B cell (primary cell): ENCODE measurements at places on chromosomes 3 and 15. TPM values are rescaled to one million over a fixed set of nuclear protein-coding genes. Genes with fewer than 3 reads are reported as not detected.

Gene ADAMTS9
- total RNA-seq: not detected in 2 replicates

Gene SNTN
- total RNA-seq: not detected in 2 replicates

Gene ITGA11
- not detected in 2 replicates for total RNA-seq

Gene GOLGA8N
- 7.5 and 9.6 TPM in 2 replicates for total RNA-seq

Gene SEMA3F
- 0.27 TPM in 1 of 2 replicates, not detected in the other for total RNA-seq

Gene CIDEC
- total RNA-seq: not detected in 2 replicates

Gene RARRES1
- not detected in 2 replicates for total RNA-seq

Gene SATB1
- total RNA-seq: 56.1 and 66.5 TPM in 2 replicates

Gene MUC4
- 0.24 and 1.2 TPM in 2 replicates for total RNA-seq

Gene PPARG
- total RNA-seq: 0.44 TPM in 1 of 2 replicates, not detected in the other

Gene GABRR3
- not detected in 2 replicates for total RNA-seq

Gene KLHL40
- total RNA-seq: not detected in 2 replicates

Gene SH3BP5
- total RNA-seq: 73.6 and 76.6 TPM in 2 replicates

Gene ATP8B4
- 0.42 and 0.73 TPM in 2 replicates for total RNA-seq

Gene SAMD7
- total RNA-seq: 0.12 TPM in 1 of 2 replicates, not detected in the other

Gene CX3CR1
- 0.19 and 0.27 TPM in 2 replicates for total RNA-seq

Gene ZNF385D
- total RNA-seq: not detected in 2 replicates

Gene PLAAT1
- not detected in 2 replicates for total RNA-seq

Gene ARHGEF26
- total RNA-seq: not detected in 2 replicates

Gene GP5
- total RNA-seq: 0.15 and 0.22 TPM in 2 replicates

DNA sequence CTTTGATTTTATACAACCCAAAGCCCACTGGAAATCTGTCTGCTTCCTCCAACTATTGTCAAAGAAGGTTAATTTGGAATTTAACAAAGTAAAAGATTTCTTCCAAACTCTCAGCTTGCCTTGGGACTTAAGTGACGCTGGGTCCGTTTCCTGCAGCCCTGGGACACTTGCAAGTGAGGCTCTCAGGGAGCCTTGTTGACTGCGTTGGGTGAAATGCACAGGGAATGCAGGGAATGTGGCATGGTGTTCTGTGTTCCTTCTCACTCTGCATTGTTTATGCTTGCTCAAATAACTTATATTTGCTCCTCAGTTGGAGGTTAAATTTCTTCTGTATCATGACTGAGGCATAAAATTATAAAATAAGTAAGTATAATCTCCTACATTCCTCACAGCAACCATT, 60.9 kb upstream of the TJP1 start:
- no peak for DNase-seq

GRCh38 chr15:37814847-37815515, 119.5 kb upstream of the TMCO5A start:
- no peak for DNase-seq

GRCh38 chr3:115990669-115991068, 367.4 kb downstream of the GAP43 start:
- no peak for DNase-seq

- DNase-seq: no peak
Measured at GRCh38 chr15:31202953-31203352, 101.4 kb upstream of the TRPM1 start.

GRCh38 chr3:190541008-190541407, 27.1 kb downstream of the IL1RAP start:
- DNase-seq: no peak

DNA sequence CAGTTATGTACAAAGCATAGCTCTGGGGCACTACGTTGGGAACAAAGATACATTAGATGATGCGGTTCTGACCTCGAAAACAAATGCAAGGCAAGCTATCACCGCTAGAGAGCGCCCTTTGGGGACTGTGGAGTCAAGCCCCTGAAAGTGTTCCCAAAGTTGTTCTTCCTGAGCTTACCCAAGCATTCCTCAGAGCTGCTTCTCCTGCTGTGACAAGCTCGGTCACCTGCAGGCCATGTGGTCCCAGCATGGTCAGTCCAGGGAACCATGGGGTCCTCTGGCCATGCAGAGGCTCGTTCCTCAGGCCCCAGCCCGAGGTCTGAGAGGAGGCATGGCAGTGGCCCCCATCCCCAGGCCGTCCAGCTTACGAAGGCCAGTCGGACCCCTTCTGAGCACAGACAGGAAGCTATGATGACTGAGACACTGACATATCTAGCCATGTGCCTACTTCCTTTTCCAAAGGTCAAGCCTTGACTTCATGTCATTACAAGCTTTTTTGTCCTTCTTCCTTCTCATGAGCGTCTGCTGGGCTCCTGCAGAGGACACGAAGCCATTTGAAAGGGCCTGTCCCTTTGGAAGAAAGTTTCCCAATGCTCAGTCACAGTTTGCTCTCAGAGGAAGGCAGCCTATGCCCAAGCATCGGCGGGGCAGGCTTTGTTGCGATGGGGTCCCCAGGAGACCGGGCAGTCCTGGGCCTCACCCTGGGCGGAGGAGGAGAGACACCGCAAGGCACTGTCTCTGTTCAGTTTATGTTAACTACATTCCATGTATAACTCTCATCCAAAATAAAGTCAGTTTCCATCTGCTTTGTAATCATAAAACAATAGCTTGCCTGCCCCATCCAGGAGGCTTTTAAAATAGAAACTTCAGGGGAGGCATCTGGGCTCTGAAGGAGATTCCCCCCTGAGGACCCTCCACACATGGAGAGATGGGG, 79.3 kb downstream of the ATP10A start:
- no peak for DNase-seq

DNA sequence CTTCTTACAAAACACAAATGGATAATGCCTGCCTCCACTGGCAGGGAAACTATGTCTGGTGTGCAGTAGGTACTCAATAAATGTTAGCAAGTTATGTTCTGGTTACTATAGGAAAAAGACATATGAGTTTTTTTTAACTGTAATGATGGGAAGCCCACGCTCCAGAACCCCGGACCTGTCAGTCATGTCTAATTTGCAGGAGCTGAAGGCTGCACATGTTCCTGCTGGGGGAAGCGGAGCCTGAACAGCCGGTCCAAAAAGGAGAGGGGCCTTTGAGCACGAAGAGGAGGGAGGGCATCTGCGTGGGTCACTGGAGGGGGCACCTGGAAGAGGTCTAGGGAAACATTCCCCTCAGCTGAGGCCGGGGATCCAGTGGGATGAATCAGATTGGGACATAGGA, 113.2 kb downstream of the DGKG start:
- no peak for DNase-seq

GRCh38 chr15:78766041-78766440, 45.2 kb downstream of the ADAMTS7 start:
- peak; percentile 2 for DNase-seq

DNA sequence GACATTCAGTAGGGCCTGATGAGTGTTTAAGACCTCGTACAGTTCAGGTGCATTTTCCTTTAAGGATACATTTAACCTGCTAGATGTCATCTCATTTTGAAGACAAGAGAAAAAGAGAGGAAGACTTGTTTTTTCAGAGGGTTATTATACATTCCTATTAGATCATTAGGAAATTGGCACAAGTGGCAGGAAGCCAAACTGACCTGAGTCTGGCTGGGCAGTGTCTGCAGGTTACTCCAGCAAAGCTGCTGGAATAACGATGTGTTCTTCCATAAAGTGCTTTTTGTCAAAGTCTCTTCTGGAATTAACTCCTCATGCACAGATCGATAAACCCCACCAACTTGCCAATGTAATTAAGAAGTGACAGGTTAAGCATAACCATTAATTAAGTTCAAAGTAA, 396.4 kb upstream of the TPRG1 start:
- no peak for DNase-seq

GRCh38 chr3:43996379-43997301, 245.0 kb upstream of the TOPAZ1 start:
- DNase-seq: peak; percentile 66

- DNase-seq: no peak
Measured at GRCh38 chr15:98980899-98981228, 26.7 kb downstream of the PGPEP1L start.

- no peak for DNase-seq
Measured at GRCh38 chr3:178010306-178010705, 525.9 kb upstream of the KCNMB2 start.

DNA sequence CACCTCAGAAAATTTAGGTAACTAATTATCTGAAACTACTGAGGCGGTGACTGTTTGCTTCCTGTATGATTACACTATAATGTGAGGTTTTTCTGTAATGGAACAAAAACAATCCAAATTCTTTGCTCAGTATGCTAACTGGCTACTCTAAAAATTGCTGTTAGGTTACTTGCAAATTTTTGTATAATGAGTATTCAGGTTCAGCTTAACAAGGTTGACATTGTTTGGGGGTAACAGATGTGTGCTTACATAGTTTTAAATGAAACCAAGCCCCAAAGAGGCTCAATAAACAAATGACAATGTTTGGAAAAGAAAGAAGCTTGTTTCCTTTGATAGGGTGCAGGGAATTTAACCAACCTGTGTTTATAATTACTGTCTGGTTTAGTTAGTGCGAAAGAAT, 414.5 kb upstream of the MDFIC2 start:
- DNase-seq: no peak

- DNase-seq: no peak
Measured at GRCh38 chr15:101013201-101013550, 94.0 kb downstream of the LRRK1 start.

- DNase-seq: no peak
Measured at GRCh38 chr3:34000301-34000700, 201.9 kb downstream of the PDCD6IP start.

- DNase-seq: no peak
Measured at GRCh38 chr3:181134873-181135272, 145.3 kb upstream of the DNAJC19 start.

DNA sequence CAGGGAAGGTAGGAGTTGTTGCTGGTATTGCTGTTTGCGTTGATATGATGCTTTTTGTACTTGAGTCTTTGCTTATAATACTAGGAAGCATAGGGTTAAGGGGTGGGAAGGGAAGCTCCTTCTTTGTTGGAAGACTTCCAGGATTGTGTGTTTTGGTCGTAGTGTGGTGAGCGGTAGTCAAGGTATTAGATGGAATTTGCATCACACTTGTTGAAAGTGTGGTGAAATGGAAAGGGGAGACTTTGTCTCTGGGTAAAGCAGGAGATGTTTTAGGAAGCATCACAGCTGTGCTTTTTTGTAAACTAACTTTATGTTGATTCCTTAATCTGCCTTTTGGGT, 14.9 kb downstream of the IGSF10 start:
- no peak for DNase-seq

DNA sequence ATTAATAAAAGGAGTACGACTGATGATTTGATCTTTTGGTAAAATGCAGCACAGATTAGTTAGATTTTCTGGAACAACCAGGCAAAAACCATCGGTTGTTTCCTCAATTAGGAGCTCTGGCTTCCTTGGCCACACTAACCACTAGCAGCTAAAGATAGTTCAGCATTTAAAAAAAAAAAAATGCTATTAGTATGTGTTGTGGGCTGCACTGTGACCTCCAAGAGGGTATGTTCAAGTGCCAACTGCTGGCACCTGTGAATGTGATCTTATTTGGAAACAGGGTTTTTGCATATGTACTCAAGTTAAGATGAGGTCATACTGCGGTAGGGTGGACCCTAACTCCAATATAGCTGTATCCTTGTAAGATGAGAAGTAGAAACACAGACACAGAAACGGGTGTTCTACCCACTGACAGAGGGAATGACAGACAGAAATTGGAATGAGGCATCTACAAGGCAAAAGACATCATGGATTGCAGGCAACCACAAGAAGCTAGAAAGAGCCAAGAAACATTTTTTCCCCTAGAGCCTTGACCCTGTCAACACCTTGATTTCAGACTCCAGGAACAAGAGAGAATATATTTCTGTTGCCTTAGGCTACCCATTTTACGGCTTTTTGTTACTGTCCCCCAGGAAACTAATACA, 534.6 kb upstream of the ROBO2 start:
- no peak for DNase-seq

DNA sequence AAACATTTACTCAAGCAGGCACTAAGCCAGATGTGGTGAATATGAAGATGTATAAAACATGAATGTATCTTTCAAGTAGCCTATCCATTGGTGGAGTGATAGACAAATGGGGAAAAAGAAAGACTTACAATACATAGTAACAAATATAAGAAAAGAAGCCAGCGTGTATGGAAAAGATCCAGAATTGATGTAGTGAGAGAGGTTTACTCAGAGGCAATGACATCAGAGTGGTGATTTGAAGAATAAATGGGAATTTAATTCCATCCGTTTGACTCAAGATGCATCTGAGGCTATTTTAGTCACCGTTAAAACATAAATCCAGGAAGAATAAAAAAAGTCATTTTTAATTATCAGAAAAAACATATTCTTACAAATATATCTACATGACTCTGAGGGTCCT, 162.6 kb downstream of the IL1RAP start:
- no peak for DNase-seq

DNA sequence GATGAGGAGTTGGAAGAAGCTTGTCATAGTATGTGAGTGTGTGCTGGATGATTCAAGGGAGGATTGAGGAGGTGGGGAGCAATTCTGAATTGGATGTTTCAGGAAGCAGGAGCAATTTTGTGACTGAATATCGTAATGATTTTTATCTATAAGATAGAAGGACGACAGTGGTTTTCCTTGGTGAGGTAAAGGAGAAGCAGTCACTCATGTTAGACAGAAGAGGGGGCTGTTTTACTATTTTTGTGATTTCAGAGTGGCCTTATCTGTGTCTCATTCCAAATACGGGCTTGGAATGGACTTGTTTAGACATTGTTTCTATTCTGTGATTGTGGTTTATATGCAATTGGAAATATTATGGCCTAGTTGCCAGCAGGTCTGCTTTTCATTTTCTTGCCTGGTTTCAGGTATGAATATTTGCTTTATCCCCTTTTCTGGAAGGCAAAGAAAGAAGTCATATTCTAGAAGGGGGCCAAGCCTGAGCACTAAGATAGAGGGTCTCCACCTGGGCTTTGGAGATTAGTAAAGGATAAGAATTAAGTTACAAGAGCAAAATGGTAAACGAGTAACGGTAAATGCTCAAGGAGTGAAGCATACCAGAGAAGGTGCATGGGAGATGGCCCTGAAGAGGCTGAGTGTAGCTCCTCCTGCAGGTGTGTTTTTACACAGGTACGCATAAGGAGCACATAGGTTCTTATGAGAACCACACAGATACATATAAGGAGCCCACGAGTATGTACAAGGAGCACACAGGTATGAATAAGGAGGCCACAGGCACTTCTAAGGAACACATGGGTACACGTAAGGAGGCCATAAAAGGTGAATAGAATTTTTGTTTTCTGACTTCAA, 124.6 kb upstream of the KCNAB1 start:
- DNase-seq: peak; percentile 7

- no peak for DNase-seq
Measured at GRCh38 chr3:184368586-184369183, 7.2 kb downstream of the POLR2H start.

- no peak for DNase-seq
Measured at GRCh38 chr3:42119561-42120355, 28.6 kb downstream of the TRAK1 start.

GRCh38 chr3:154180836-154181691, 59.9 kb downstream of the ARHGEF26 start:
- DNase-seq: no peak

DNA sequence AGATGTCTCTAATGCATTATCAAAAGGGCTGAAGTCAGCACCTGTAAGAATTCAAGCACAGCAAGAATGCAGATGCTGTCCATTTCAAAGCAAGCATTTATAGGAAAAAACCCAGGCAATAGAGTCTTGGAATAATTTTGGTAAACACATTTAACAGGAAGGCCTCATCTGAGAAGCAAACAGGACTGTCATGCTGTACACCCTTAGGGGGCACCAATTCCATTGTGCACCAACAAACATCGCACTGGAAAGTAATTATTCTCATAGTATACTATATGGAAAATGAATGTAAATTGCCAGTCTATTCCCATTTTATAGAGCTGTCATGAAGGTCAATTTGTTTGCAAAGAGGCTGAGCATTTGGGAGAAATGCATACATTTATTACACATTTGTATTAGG, 247.3 kb upstream of the SUCLG2 start:
- no peak for DNase-seq

- DNase-seq: no peak
Measured at GRCh38 chr3:193372783-193373182, 5.8 kb downstream of the ATP13A5 start.

GRCh38 chr3:160695915-160696327, 19.0 kb downstream of the ARL14 start:
- DNase-seq: no peak
